ENCODE measurements at places on chromosomes 2 and 18.

DNA sequence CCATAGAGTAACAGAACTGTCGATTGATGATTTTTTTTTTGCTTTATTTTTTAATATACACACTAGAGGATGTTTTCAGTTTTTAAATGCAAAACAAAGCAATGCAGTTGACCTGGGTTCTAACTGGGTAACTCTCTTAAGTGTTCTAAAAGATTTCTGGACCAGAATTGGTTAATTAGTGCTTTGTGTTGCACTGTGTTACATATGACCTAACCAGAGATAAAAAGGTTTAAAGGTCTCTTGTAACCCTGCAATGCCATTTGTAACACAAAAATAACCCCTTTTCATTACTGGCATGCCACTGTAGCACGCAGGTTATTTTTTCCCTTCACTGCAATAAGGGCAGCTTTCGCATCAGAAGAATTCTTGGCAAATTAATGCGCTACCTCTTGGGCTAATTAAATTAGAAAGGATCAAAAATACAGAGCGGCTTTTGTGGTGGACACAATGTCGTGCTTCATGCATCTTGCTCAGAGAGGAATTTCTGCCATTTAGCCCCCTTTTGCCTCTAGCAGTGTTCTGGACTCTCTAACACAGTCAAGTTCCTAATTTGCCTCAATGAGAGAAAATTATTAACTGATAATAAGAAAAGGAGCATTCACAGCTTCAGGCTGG, 250.8 kb upstream of the ZEB2 start:
- DNase-seq: peak; percentile 38

DNA sequence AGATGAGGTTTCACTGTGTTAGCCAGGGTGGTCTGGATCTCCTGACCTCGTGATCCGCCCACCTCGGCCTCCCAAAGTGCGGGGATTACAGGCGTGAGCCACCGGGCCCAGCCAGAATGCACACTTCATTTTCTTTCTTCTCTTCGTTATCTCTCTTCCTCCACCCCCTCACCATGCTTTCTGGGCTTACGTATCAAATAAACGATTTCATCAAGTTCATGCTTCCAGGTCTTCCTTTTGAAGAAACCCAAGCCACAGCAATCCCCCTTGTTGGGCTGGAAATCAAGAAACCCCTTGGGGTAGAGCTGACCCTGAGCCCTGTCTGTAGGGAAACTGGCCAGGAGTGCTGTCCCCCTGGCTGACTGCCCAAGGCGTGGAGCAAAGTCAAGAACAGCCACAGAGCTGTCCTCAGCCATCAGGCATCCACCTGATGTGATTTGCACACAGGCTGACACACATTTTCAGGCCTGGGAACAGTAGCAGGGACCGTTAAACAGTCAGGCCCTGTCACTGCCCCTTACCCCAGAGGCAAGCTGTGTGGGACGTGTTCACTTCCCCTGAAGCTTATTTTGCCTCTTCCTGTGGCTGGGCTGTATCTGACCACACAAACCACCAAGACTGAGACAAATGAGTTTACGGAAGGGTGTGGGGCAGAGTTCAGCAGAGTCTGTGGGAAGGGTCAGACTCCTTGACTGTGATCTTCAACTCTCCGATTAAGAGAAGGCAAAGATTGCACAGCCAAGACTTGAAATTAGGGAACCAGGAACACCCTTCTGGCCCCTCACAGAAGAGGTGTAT, 15.1 kb upstream of the NMUR1 start:
- no peak for DNase-seq

DNA sequence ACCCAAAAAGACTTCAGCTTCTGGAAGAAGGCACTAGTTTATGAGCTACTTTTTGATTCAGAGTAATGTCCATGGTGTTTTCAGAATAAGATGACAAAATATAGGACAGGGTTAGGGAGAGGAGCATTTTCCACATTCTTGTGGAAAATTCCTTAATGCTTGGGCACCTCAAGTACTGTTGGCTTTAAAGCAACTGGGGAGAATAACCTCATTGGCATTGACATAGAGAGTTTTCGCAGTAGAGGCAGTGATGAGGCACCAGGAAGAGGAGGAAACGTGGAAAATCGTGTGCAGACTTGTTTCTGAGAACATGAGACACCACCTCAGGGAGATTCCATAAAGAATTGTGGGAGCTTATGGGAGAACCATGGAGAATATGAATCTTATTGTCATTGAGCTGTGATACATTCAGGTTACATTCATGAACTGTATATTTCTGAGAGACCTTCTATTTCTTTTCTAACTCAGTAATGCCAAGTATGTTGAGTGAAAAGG, 929.0 kb upstream of the NRXN1 start:
- DNase-seq: no peak

DNA sequence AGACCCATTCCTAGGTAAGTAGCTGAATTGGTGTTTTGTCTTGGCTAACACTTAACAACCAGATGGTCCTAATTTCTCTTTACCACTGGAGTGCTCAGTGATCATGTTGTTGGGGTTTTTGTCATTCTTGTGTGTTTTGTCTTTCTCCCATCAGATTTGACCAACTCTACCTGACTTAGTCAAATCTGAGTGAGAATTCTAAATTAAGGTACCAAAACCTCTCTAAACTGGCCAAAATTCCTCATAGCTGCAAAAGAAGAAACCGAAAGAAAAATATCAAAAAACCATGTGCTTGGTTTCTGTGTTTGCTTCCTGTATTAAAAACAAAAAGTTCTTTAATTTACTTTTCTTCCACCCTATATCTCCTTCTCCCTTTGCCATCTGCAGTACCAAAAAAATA, 350.7 kb upstream of the SPHKAP start:
- no peak for DNase-seq

- no peak for DNase-seq
Measured at GRCh38 chr2:101330253-101330933, 21.9 kb upstream of the RNF149 start.

GRCh38 chr18:9401176-9401575, 66.6 kb downstream of the TWSG1 start:
- DNase-seq: no peak

- DNase-seq: peak; percentile 44
Measured at GRCh38 chr2:190578158-190579057, 43.9 kb upstream of the NEMP2 start.

DNA sequence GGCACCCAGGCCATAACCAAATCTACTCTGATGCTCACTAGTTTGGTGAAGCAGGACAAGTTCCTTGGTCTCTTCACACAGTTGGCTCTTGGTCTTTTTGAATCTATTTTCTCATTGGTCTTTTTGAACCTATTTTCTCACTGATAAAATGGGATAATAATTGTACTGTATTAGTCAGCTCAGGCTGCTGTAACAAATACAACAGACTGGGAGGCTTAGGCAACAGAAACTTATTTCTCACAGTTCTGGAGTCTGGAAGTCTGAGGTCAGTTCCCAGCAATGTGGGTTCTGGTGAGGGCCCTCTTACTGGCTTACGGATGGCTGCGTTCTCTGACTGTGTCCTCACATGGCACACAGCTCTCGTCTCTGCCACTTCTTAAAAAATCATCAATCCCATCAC, 63.5 kb downstream of the C1D start:
- no peak for DNase-seq

DNA sequence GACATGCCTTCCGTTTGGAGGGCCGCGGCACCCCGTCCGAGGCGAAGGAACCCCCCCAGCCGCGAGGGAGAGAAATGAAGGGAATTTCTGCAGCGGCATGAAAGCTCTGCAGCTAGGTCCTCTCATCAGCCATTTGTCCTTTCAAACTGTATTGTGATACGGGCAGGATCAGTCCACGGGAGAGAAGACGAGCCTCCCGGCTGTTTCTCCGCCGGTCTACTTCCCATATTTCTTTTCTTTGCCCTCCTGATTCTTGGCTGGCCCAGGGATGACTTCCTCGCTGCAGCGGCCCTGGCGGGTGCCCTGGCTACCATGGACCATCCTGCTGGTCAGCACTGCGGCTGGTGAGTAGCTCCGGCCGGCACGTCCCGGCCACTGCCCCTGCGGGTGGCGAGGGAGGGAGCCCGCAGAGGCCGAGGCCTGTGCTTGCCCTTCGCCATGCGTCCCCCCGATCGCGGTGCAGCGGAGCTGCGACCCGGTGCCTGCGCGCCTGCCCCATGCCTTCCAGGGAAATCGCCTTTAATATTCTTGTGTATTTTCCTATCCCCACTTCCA, 1.2 kb downstream of the BMPR2 start:
- DNase-seq: no peak

GRCh38 chr2:9032536-9033255, 29.2 kb upstream of the MBOAT2 start:
- no peak for DNase-seq

DNA sequence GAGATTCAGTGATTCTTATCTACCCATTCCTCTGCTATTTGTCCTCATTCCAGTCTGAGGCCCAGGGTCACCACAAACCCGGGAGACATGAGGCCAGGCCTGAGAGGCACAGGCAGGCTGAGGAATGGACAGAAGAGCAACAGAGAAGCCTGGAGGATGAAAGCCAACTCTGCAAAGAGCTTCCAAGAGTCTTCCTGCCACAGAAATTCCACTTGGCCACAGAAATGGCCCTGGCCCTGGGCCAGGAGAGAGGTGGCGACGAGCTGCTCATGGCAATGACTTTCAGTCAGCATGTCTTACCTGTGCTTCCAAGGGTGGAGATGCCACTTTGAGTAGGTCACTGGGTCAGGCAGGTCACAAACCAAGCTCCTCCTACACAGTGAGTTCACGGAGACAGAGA, 155.3 kb upstream of the PKDCC start:
- no peak for DNase-seq

DNA sequence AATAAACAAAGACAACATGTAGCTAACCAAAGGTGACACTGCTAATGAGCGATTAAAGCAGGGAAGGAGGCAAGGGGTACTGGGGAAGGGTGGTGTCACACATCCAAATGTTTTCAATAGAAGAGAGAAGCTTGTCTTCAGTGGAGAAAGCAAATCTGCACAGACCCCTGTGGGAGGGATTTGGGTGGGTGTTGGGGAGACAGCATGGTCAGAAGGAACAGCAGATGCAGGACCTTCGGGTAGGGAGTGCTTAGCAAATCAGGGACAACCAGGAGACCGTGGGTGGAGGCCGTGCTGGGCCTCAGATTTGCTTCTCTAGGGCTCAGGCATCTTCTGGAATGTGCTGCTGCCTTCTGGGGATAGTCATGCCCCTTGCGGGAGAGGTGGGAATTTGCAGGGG, 185.3 kb upstream of the RAB6C start:
- DNase-seq: no peak

- DNase-seq: no peak
Measured at GRCh38 chr2:18399601-18400000, 160.9 kb downstream of the RDH14 start.

- no peak for DNase-seq
Measured at GRCh38 chr18:30682672-30683071, 359.9 kb downstream of the DSC3 start.

GRCh38 chr2:109271920-109272319, 142.9 kb downstream of the SH3RF3 start:
- no peak for DNase-seq

DNA sequence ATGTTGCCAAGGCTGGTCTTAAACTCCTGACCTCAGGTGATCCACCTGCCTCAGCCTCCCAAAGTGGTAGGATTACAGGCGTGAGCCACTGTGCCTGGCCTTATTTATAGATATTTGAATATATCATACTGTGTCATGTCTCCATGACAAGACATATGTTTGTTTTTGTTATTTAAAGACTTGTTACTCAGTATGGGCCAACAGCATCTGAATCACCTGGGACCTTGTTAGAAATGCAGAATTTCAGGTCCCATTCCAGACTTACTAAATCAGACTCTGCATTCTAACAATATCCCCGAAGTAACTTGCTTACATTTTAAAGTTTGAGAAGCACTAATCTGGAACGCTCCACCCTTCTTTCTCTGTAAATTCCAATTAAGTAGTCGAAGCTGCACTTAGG, 33.2 kb downstream of the RPE start:
- DNase-seq: no peak

DNA sequence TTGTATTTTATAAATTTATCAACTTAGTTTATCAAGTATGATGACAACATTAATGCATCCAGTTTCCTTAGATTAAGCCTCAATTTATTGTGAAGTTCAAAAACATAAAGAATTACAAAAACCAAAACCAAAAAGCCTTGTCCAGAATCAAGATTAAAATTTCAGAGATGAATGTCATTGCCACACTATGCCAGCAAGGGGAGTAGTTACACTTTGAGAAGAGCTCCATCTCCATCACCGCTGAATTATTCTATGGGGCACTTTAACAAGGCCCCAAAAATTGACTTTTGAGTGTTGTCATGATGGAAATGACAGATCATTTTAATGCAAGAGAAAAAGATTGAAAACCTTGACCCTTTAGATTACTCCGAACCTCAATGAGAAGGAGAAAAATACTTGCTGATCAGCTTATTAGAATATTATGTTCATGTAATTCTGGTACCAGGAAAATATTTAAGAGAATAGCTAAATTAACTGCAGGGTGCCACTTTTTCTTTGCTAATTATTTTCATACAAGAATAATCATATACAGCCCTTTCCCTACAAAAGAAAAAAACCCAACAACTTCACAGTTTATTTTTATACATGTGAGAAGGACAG, 152.5 kb upstream of the AQP4 start:
- DNase-seq: peak; percentile 68

DNA sequence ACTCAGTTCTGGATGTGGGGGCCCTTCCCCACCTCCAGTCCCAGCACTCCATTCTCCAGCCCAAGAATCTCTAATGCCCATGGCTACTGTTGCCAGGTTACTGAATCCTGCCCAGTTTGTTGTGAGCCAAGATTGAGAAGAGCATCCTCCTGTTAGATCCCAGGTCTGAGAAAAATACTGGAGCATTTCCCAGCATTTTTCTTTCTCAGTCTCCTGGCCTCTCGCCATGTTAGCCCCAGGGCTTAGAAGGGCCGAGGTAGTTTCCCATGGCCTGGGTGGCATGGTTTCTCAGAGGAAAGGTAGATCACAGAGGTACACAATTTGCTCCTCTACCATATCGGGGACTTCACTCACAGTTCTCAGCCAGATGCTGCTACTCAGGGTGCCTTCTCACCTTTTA, 135.7 kb downstream of the OTX1 start:
- DNase-seq: no peak

- no peak for DNase-seq
Measured at GRCh38 chr2:49379406-49379805, 225.1 kb upstream of the FSHR start.

DNA sequence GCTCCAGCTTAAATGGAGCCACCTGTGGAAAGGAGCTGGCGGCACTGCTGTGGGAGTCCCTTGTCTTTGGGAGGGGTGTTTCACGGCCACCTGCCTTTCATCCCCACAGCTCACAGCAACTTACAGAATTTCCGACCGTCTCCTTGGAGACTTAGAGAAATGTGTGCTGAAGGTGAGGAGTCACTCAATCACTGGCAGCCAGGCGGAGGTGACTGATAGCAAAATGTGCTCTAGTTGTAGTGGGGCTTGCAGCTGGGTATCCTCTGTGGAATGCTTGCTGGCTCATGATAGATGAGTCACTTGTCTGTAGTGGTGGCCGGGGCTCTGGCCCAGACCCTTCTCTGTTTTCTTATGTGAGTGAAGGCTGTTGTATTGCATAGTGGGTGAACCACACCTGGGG, 110.7 kb downstream of the SH3RF3 start:
- no peak for DNase-seq

GRCh38 chr2:113208396-113208795, 34.6 kb downstream of the PSD4 start:
- no peak for DNase-seq

- no peak for DNase-seq
Measured at GRCh38 chr2:98875081-98875728, 60.8 kb downstream of the CRACDL start.

Data from Karpas-422 (cell line).